Type B pancreatic cell (in vitro differentiated cells): ENCODE measurements at places on chromosomes 4 and X. TPM values are rescaled to one million over a fixed set of nuclear protein-coding genes. Genes with fewer than 3 reads are reported as not detected.

CSN1S1 gene
- not detected in 2 replicates for total RNA-seq

CT47B1 gene
- total RNA-seq: not detected in 2 replicates

RAP2C gene
- total RNA-seq: 50.7 and 53.4 TPM in 2 replicates

DIPK2B gene
- total RNA-seq: not detected in 2 replicates

IL13RA1 gene
- 21.6 and 27.5 TPM in 2 replicates for total RNA-seq

ENPEP gene
- total RNA-seq: 6.2 and 8.6 TPM in 2 replicates

FGFBP2 gene
- not detected in 2 replicates for total RNA-seq

CHM gene
- 43.9 and 44.3 TPM in 2 replicates for total RNA-seq

MAGEA9B gene
- total RNA-seq: not detected in 2 replicates

VSIG4 gene
- not detected in 2 replicates for total RNA-seq

DNA sequence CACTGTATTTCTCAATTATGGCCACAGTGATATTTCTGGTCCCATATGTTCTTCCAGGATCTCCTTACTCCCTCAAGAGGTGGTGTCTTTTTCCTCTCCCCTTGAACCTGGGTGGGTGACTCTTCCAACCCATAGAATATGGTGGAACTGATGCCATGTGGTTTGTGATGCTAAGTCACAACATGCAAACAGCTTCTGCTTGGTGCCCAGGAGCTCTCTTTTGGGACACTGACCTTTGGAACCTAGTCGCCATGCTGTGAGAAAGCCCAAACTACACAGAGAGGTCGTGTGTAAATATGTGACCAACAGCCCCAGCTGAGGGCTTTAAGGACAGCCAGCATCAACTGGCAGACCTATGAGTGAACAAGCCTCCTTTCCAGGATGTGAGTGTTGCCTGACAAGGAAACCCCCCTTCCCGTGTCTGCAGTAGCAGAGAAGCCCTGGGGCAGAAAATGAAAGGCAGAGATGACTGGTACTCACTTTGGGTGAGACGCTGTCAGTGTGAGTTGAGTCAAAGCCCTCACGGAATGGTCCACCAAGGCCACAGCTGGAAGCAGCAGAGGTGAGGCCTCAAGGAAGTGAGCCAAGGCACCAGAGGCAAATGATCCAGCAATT lies 223.4 kb downstream of the BCOR start:
- H3K36me3 ChIP-seq: no peaks in the 10 kb centered on the region
- no peak overlapping the region for H3K4me3 ChIP-seq
- H3K27me3 ChIP-seq: no peaks in the 10 kb centered on the region
- peaks cover 8% of the 10 kb centered on the region for H3K4me1 ChIP-seq
- no peak overlapping the region for H3K27ac ChIP-seq

GRCh38 chr4:41646862-41647261 lies 101.7 kb downstream of the PHOX2B start:
- H3K27me3 ChIP-seq: peaks cover 20% of the 10 kb centered on the region
- no peak overlapping the region for H3K27ac ChIP-seq
- H3K36me3 ChIP-seq: peaks cover 31% of the 10 kb centered on the region
- H3K4me1 ChIP-seq: peaks cover 14% of the 10 kb centered on the region
- H3K4me3 ChIP-seq: no peak overlapping the region
- DNase-seq: no peak

DNA sequence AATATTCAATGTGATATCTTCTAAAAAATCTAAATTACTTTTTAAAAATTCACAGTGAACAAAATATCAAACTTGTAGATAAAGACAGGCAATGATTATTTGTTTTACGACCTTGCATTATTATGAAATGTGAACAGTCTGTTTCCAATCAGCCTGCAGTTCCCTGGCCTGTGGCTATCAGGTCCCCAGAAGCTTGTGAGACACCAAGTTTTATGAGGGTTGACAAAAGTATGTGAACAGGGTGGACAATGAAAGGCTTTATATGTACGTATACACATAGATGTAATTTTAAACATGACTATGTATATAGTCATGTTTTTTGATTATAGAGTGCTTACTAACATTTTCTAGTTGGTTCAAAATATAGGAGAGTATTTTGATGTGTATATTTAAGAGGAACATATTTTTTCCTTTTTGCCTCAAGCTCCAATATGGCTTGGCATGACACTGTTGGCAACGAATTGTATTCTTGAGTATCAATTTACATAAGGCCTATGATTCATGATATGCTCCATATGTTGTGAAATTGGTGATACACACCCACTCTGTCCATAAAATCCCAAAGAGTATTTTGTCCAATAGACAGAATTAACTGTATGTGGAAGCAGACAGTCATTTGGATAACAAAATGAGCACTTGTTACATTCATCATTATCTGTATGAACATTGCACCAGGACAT lies 55.7 kb downstream of the BTC start:
- no peak overlapping the region for H3K4me3 ChIP-seq
- no peaks in the 10 kb centered on the region for H3K27me3 ChIP-seq
- no peak overlapping the region for H3K27ac ChIP-seq
- DNase-seq: no peak
- no peaks in the 10 kb centered on the region for H3K4me1 ChIP-seq
- H3K36me3 ChIP-seq: no peaks in the 10 kb centered on the region

DNA sequence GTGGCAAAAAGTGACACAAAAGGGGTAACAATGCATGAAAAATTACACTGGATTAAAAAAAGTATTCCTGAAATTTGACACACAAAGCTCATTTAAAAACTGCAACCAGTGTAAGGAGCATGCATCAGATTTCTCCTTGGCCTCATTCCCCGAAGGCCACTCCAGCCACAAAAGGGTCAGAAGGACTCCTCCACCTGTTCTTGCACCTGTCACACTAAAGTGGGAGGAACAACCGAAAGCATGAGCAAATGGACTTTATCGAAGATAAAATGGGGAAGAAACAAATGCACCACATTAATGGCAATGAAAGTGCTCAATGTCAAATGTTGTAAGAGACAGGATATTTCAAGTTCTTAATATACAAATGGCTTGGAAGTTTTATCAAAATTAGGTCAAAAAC lies 88.2 kb downstream of the ADGRA3 start:
- H3K36me3 ChIP-seq: peaks cover 39% of the 10 kb centered on the region
- DNase-seq: no peak
- no peaks in the 10 kb centered on the region for H3K27me3 ChIP-seq
- H3K4me3 ChIP-seq: no peak overlapping the region

DNA sequence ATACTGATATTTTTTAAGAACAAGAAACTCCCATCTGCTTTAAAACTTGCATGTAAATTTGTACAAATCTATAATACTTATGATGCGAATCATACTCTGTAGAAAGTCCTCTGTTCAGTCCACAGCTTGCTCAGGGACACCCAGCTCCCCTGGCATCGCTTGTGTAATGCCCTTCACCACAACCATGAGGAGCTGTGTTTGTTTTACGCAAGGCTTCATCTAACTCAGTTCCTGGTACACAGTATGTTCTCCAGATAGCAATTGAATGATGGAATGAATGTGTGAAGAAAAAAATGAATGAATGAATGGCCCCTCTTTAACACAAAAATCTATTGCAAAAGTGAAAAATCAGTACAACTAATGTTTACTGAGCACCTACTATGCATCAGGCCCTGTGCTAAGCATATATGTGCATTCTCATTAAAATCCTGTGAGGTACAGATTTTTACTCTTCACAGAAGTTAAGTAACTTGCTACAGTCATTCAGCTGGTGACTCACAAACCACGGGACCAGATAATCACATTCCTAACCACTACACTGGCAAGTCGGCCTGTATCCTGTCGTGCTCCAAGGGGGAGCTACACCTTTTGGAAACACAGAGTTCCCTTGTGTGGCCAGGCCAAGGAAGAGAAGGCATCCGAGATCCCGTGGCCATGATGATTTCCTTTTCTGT lies 58.7 kb upstream of the KDR start:
- no peaks in the 10 kb centered on the region for H3K36me3 ChIP-seq
- peaks cover 5% of the 10 kb centered on the region for H3K4me1 ChIP-seq
- H3K27me3 ChIP-seq: peaks cover 6% of the 10 kb centered on the region
- no peak overlapping the region for H3K27ac ChIP-seq

GRCh38 chr4:76729980-76730379 lies 168.0 kb downstream of the SOWAHB start:
- no peaks in the 10 kb centered on the region for H3K27me3 ChIP-seq
- H3K27ac ChIP-seq: no peak overlapping the region
- peaks cover 28% of the 10 kb centered on the region for H3K36me3 ChIP-seq
- peaks cover 34% of the 10 kb centered on the region for H3K4me1 ChIP-seq
- DNase-seq: no peak

- H3K27ac ChIP-seq: no peak overlapping the region
- H3K36me3 ChIP-seq: no peaks in the 10 kb centered on the region
- no peak for DNase-seq
Measured at GRCh38 chr4:142818476-142818875, 27.6 kb downstream of the INPP4B start.

- H3K4me3 ChIP-seq: no peak overlapping the region
- no peak for DNase-seq
- H3K27me3 ChIP-seq: no peaks in the 10 kb centered on the region
- H3K27ac ChIP-seq: no peak overlapping the region
- H3K36me3 ChIP-seq: no peaks in the 10 kb centered on the region
Measured at GRCh38 chrX:13092455-13092941, 48.1 kb upstream of the FAM9C start.

- H3K36me3 ChIP-seq: no peaks in the 10 kb centered on the region
- H3K4me3 ChIP-seq: no peak overlapping the region
- H3K27ac ChIP-seq: no peak overlapping the region
- no peaks in the 10 kb centered on the region for H3K27me3 ChIP-seq
Measured at GRCh38 chr4:181728305-181728966, 514.8 kb upstream of the TENM3 start.

DNA sequence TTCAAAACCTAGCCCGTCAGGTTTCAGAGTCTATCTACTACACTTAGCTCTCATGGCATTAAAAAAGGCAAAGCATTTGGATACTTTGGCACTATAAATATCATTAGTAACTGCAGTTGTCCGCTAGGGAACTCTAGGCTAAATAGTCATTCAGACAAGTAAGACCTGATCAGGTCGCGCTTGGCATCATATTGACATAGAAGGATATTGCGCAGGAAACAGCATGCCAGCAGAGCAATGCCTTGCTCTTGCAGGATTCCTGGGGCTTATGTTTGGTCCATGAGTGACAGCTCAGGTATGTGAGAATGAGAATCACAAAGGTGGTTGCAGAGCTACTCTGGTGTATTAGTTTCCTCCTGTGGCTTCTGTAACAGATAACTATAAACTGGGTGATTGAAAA lies 62.7 kb downstream of the KDM6A start:
- H3K27me3 ChIP-seq: no peaks in the 10 kb centered on the region
- peaks cover 3% of the 10 kb centered on the region for H3K36me3 ChIP-seq
- no peak for DNase-seq
- H3K4me1 ChIP-seq: no peaks in the 10 kb centered on the region

GRCh38 chr4:153792618-153793247 lies 3.9 kb upstream of the SFRP2 start:
- no peaks in the 10 kb centered on the region for H3K36me3 ChIP-seq
- peak overlapping the region; percentile 84 for H3K4me3 ChIP-seq
- peaks cover 42% of the 10 kb centered on the region for H3K4me1 ChIP-seq
- peaks cover 88% of the 10 kb centered on the region for H3K27me3 ChIP-seq

GRCh38 chrX:95953564-95953963 lies 731.1 kb upstream of the DIAPH2 start:
- no peaks in the 10 kb centered on the region for H3K4me1 ChIP-seq
- DNase-seq: no peak

DNA sequence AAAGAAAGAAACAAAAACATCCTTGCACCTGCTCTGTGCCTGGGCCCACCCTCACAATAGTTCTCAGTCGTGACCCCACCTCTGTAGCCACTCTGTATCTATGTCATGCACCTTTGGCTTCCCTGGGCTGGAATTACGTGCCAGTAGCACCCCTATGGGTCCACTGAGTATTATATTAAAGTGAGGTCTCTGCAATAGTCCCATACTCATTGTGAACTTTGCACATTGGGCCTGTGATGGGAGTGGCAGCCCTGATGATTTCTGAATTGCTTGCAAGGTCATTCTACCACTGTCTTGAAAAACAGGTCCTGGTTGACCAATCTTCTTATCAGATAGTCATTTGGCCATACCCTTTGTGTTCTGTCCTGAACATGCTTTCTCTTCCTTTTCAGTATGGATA lies 1012.1 kb downstream of the RAB28 start:
- no peak overlapping the region for H3K27ac ChIP-seq
- no peak overlapping the region for H3K4me3 ChIP-seq
- H3K27me3 ChIP-seq: no peaks in the 10 kb centered on the region

DNA sequence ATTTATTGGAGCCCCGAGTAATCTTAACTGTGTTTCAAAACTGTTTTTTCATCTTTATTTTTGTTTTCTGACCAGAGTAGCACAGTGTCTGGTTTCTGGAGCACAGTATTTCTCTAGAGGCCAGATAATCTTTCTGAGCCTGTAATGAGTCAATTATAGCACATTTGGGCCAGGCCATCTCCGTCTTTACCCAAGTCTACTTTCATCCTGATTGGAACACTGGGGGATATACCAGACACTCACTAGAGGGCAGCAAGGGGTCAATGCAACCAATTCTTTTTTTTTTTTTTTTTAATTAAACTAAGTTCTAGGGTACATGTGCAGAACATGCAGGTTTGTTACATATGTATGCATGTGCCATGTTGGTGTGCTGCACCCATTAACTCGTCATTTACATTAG lies 282.0 kb downstream of the ARHGAP24 start:
- no peak overlapping the region for H3K27ac ChIP-seq
- no peaks in the 10 kb centered on the region for H3K4me1 ChIP-seq
- no peaks in the 10 kb centered on the region for H3K27me3 ChIP-seq
- no peak for DNase-seq

DNA sequence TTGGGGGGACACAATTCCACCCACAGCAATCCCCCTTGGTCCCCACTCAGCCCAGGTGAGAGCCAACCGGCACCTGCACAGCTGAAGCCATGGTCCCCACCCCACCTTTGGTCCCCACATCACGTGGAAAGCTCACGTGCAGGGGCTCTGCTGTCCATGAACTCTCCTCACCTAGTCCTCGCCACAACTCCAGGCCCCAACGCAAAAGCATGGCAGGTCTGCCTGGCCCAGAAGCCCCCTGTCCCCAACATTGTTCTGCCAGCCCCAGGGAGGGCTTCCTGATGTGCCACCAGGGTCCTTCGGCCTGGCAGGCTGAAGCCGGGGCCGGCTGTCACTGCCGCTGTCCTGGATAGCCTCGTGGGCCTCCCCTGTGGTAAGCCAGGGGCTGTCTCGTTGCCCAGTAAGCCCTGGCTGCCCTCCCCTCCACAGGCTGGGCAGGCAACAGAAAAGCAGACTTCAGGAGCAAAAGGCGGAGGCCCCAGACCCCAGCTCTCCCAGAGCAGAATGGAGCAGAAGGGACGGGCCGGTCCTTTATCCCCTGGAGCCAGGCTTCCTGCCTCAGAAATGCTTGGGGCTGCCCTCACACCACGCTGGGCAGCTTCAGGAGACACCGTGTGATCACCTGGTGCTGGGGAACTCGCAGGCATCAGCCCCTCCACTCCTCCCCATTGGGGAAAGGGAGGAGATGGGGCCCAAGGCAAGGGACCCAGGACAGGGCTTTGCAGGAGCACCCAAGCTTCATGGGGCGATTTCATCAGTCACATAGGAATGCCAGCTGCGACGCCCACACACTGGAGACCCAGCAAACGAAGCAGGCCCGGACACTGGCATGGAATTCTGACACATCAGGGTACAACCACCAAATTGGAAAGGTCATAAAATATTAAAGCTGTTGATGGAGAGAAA lies 103.7 kb downstream of the ADRA2C start:
- H3K36me3 ChIP-seq: no peaks in the 10 kb centered on the region
- H3K27me3 ChIP-seq: peaks cover 75% of the 10 kb centered on the region
- no peak overlapping the region for H3K4me3 ChIP-seq
- no peak overlapping the region for H3K27ac ChIP-seq
